Vagina (tissue), 2 donors: ENCODE measurements at places on chromosomes 4 and X.

DNA sequence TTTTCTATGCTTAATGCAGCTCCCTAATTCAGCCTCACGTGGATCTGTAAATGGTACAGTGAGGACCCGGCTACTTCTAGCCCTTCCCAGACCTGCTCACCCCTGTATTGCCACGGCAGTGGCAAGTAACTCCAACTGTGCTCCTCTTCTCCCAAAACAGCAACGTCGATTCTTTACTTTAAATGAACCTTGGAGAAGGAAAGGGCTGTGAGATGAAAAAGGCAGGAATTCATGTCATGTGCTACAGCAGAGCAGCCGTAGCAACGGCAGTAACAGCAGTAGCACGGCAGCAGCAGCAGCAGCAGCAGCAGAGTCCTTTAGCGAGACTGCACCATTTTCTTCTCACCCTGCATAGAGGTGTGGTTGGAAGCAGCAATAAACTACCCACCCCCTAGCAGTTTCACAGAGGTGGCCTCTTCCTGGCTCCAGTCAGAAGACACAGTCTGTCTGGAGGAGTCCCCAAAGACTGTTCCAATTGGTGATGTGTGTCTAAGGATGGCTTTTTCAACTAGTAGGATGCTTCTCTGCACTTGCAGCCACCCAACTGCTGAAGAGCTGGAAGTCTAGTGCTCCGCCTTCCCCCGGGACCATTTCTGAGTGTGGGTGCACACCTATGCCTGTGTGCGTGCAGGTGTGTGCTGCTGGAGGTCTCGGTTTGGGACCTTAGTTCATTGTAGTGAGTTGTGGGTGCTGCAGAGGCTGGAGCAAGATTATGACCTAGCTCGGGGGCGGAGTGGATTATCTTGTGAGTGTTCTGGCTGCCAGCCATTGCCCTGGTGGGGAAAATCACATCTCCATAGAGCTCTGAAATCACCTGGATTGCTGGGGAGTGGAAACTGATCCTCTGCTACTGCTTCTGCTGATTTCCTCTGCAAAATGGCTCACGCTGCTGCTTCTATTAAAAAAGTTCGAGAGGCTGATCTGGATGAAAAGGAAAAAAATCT lies 67.2 kb downstream of the ANK2 start:
- DNase-seq = no peak

- no peak for DNase-seq
Observed at GRCh38 chrX:12372111-12372510, 233.8 kb downstream of the FRMPD4 start.

DNA sequence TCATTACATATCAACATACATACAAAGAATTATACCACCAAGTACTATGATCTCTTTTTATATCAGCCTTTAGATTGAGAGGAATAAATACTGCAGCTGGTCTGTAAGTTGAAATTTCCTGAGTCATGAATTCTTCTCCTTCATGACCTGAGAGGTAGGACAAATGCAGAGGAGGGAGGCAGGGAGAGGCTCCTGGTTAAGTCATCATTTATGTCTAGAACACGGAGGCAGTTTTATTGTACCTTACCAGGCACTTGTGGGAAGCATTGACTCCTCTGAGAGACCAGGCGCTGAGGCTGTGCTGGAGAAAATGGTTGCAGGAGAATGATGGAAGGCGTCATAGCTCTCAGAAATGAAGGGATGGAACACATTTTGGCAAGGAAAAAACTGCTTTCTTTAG lies 12.5 kb upstream of the CASK start:
- DNase-seq = no peak

- no peak for DNase-seq
Observed at GRCh38 chr4:72383439-72383838, 185.6 kb downstream of the ADAMTS3 start.

DNA sequence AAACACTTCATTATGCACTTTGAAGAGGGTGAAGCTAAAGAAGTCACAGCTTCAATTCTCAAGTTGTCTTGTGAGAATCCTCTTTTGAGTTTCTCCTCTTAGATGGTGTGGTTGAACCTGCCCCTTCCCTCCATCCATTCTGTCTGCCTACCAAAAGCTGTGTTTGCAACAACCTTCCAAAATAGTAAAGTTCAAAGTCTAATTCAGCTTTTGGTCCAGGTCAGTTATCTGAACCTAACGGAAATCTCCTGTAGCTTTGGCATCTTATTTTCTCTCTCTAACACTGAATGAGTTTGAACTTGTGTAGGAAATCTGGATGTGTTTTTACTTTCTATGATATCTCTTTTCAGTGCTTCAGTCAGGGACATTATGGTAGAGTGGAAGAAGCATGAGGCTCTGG lies 201.7 kb upstream of the AR start:
- no peak for DNase-seq

- DNase-seq = no peak
Observed at GRCh38 chrX:95441836-95442235, 1242.8 kb upstream of the DIAPH2 start.

DNA sequence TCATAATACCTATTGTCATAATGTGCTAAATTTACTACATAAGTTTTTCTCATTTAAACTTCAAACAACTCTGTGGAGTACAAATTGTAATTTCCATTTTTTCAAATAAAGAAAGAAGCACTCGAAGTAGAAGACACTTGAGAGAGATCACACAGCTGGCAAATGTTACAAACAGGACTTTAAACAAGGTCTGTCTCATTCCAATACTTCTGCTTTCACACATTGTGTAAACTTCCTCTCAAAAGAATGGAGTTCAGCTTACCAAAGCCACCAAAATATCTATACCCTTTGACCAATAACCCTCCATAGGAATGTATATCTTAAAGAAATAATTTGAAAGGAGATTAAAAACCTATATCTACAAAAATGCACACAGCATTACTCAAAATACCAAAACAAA lies 88.3 kb downstream of the OPHN1 start:
- no peak for DNase-seq

GRCh38 chr4:86890790-86891189 lies 1.4 kb downstream of the C4orf36 start:
- no peak for DNase-seq

DNA sequence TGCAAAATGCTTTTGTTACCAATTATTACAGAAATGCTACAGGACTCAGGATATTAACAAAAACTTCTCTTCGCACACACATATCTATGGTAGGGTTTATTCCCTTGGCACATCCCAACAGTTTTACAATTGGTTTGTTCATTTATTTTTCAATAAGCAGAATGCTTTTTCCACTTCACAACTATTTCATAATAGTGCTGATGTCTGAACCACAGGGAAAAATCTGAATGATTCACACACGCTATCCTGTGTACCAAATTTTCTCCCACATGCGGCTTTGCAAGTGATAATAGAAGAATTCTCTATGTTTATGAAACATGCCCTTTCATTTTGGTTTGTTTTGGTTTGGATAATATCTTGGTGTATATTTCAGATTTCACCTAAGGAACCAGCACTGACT lies 725.7 kb upstream of the TENM3 start:
- no peak for DNase-seq

DNA sequence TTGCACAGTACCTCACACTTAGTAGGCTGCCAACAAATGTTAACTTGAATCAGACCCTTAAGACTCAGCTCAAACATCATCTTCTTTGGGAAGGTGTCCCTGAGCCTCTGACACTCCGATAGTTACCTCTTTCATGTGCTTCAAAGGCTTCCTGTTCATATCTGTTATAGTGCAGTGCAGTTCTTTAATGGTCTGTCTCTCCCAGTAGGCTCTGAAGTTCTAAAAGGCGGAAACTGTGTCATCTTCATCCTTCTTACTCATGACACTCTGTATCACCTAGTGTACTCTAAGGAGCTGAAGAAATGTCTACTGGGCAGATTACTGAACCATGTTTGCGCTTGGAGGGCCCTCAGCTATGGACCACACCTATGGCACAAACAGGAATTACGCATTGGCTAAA lies 2.1 kb upstream of the DIAPH2 start:
- DNase-seq = no peak

DNA sequence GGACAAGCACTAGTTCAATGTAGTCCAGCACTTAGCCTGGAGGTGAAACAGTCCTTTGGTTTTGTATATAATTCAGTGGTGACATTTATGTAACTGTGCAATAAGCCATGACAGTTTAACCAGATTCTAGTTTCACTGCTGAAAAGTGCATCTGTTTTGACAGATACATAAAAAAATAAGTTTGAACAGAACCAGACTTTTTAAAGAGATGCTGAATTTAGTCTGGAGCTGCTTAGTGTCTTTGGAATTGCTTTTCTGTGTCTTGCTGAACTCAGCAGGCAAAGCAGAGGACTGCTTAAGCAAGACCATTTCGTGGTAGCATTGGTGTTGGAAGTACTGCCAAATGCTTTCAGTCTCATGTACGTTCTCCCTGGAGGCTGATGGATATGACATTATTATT lies 393.5 kb downstream of the MAPK10 start:
- DNase-seq = no peak

DNA sequence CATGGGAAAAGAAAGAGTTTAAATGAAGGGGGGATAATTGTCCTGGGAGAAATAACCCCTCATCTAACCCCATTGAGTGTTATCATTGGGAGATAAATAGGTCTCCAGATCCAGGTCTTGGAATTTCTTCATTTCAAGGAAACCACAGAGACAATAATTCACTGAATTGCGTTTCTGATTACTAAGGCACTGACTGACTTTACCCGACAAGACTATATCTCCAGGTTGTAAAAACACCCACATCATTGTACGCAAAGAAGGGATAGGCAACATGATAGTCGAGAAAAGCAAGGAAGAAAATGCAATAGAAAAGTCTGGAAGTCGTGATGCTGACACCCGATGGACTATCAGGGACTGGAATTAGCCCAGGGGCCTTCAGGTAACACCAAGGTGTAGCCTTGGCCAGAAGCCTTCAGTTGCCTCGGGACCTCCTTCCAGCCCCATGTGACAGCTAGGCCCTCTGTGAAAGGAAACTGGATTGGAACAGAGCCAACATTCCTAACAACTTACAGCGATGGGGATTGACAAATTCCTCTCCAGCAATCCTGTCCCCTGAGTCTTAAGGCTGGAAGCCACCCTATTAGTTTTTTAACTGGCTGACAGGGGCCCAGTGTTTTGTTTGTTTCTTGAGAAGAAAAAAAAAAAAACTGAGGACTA lies 46.5 kb upstream of the RAB9B start:
- DNase-seq = no peak
